T-helper 1 cell (primary cell): ENCODE measurements at places on chromosomes 4 and X.

DNA sequence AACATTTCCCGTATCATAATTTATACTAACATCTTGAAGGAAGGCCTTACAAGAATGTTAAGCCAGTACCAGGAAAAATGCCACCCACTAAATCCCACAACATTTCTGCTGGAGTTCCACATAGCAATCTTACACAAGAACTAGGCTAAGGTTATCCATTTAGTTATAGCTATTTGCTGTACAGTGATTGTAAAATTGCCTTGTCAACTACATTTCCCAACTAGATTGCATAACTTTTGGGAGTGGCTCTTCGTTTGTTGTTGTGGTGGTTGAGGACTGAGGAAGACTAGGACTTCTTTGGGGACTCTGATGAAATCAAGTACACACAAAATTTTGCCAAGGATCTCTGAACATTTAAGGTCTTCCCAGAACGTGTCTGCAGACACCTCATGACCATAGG lies 8.0 kb downstream of the IBSP start:
- DNase-seq = no peak

DNA sequence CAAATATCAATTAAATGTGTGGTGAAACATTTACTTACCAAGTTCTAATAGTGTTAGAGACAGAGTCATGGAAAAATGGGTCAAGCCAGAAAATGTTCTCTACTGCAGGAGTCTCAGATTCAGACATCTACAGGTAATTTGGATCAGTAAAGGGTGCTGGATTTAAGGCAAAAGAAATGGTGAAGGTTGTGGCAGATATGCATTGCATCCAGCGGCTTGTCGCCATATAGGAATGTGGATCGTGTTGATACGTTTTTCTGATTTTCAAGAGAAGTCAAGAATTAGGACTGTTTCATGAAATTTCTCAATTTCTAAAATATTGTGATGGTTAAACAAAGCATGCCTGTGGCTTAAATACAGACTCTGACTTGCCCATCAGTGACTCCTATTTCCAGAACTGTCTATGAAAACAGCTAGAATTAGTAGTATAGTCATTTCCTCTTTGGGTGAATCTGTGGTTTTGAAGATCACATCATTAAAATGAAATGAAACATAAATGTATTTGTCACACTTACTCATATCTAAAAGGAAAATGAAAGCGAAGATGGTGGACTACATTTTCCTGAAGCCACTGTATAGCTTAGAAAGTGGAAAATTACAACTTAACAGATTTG lies 110.1 kb upstream of the VEGFC start:
- DNase-seq = no peak

DNA sequence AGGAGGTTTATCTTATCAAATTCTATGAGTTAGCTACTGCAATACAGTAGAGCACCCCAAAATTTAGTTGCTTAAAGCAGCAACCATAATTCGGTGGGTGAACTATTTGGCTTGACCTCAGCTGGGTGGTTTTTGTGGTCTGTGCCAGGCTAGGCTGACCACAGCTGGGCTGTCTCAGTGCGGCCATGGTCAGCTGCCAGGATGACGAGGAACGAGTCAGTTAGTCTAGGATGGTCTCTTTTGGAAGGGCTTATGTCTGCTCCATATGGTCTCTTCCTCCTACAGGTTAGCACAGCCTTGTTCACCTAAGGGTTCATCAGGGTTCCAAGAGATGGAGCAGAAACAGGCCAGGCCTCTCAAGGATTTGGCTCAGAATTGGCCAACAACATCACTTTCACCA lies 210.4 kb downstream of the PALLD start:
- no peak for DNase-seq

DNA sequence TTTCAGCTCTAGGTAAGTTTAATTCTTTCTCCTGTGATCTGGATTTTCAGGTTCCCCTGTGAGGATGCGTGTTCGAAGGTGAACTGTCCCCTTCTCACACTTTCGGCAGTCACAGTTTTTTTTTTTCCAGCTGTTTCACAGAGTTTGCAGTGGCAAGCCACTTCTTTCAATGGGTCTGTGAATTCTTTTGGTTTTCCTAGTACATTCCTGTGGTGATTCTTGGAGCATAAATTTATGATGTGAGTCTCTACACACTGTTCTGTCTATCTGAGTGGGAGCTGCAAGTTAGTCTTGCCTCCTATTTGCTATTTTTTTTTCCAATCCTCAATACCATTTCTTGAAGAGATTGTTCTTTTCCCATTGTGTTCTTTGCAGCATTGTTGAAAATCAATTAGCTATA lies 595.5 kb downstream of the RAPGEF2 start:
- no peak for DNase-seq

DNA sequence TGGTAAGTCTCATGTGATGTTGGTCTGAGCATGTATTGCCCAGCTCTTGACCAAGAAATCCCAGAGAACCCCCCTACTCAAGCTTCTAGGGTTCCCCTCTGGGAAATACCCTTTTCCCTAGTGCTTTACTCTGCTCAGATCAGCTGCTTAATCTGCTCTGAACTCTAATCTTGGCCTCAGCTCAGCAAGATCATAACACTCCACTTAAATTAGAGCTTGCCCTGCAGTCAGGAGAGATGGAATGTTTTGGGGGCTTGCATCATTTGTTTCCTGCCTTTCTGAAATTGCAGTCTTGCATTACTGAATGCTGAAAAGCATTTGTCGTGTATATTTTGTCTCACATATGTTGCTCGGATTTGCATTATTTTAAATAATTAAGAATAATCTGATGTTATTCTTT lies 1153.6 kb downstream of the FSTL5 start:
- DNase-seq = no peak
